ENCODE measurements at places on chromosomes 7 and 10. TPM values are rescaled to one million over a fixed set of nuclear protein-coding genes. Genes with fewer than 3 reads are reported as not detected.

Gene CEP55
- total RNA-seq, result 6.4 TPM

Gene FBXL13
- total RNA-seq, result 9.2 TPM

Gene LRIT1
- total RNA-seq, result not detected

Gene ODAD2
- 6.6 TPM for total RNA-seq

Gene BBS9
- 68.3 TPM for total RNA-seq

Gene GOT1
- total RNA-seq, result 23.4 TPM

Gene AFAP1L2
- total RNA-seq, result 9.8 TPM

Gene CRTAC1
- total RNA-seq, result 15.5 TPM

Gene GPR26
- 12.0 TPM for total RNA-seq

Gene MMP21
- total RNA-seq, result 0.09 TPM

Gene GSDME
- total RNA-seq, result 31.3 TPM

Gene LOXL4
- 0.27 TPM for total RNA-seq

Gene PRLHR
- total RNA-seq, result 0.36 TPM

Gene STOX1
- total RNA-seq, result 16.2 TPM

Gene CYP26C1
- 9.5 TPM for total RNA-seq

Gene DGKB
- 29.4 TPM for total RNA-seq

Gene SFR1
- 9.4 TPM for total RNA-seq
